ENCODE measurements at places on chromosomes 1 and 21. TPM values are rescaled to one million over a fixed set of nuclear protein-coding genes. Genes with fewer than 3 reads are reported as not detected.

Gene ANKRD35
- 1.1 TPM for total RNA-seq

Gene TRIM45
- 13.3 TPM for total RNA-seq

Gene LRRC3
- total RNA-seq, result 3.3 TPM

Gene HSD3B2
- total RNA-seq, result not detected

Gene IFNAR2
- total RNA-seq, result 10.4 TPM

Gene BTBD19
- total RNA-seq, result 2.8 TPM

Gene FAAH
- 5.5 TPM for total RNA-seq

Measured in Right ventricle myocardium inferior (tissue), 1 donor.